Islet precursor cell (in vitro differentiated cells): ENCODE measurements at places on chromosomes 2 and 18.
A peak's percentile ranks its signal among the peaks of the same experiment; 100 is the strongest.

DNA sequence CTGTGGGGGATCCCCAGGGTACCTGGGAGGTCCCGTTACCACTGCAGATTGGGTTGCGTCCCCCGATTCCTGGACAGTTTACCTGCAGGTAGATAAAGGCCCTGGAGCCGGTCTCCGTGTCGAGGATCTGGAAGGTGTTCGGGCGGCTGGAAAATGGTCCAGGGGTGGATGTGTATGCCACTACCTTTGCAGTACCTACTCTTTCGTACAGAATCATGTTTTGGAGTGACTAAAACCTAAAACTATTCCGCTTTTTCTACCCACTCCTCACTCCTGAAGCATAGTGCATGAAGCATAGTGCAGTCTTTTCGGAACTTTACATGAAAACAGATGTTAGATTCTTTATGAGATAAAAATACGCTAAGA lies 418 bp downstream of the WDR75 start:
- no peak for DNase-seq

DNA sequence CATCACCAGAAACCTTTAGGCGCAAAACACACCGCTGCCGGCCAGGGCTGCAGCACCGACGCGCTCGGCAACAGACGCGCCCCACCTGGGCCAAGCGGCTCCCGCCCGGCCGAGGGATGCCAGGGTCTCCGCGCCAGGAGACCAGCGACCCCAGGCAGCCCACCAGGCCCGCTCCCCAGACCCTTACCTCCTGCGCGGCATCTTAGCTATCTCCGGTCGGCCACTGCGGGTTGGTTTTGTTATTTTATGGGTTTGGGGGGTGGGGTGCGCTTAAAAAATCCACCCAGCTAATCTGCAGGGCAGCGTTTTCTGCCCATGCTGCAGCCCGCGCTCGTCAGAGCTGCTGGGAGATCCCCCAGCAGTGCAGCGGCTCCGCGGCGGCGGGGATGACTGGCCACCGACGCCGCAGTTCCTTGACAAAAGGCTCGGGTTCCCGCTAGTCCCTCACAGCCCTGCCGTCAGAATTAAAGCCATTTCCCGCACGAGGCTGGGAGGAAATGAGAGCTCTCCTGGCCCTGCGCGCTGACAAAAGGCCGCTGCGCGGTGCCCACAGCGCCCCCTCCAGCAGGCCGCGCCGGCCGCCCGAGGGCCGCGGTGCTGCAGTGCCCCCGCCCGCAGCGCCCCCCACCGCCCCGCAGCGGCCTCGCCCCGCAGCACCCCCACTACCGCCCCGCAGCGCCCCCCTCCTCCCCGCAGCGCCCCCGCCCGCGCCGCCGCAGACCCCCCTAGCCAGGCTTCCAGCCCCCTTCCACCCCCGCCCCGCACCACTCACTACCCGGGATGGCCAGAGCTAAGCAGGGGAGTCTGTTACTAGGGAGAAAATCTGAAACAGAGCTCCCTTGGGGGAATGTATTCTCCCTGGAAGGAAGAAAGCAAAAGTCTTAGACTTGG lies at the start of gene ADD2:
TSS of gene ADD2 (minus strand) at position 502 of the 891 bp plus-strand sequence. CDS start 61,792 bp downstream, outside the sequence.
- DNase-seq = peak; percentile 77

DNA sequence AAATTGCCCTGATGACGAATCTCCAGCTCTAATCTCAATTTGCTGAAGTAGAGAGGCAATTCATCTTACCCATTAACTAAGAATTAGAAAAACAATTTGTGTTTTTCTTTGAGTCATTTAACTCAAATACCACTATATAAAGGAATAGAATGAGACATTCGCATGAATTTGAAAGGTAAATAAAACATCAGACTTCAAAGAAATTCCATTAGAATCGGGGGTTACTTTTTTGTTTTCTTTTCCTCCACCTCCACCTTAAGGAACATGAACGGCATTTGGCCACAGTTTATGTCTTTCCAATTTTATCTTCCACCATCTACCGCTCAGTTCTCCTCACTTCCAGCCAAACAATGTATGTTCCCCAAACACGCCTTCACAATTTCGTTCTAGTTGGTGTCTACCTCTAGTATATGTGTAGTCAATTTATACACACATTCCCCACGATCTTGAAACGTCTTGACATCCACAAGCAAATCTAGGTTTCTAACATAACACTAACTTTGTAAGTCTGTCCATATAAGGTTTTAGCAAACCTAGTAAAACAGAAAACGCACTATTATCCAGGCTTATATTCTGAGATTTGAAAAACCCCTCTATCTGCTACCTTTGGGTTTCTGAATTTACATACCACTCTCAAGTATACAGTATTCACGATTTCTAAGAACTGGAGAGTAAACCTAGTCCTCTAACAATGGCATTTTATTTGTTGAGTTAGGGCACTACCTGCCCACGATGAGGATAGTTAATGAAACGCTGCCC lies 1.2 kb upstream of the SMCHD1 start:
- DNase-seq = no peak

DNA sequence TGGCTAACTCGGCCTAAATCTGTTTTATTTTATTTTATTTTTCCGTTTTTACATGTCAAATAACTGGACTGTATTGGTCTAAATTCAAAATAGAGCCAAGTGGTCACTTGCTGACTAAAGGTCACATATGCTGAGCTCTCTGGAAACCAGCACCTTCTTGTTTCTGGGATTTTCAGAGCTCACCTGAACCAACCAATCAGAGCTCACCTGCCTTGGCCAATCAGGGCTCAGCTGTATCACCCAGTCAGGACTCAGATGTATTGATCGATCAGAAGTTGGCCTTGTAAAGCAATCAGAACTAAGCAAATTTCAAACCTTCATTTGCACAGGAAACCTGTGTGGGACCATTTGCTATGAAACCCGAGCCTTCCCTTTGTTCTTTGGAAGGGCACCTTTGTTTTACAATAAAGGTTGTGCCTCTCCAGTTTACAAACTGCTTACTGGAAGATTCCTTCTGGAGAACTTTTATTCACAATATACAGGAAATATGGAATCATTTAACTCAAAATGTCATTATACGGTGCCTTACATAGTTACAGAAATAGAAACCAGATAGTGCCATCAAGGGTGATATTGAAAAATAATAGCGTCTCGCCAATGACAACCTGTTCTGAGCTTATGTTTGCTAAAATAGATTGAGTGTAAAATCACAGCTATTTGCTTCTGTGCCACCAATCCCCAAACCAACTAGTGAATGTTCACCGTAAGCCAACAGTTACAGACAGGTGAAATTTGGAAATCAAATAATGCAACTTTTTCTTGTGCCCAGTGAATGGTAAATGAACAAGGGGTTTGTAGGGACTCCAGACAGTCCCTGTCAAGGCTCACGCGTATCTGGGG lies 17.3 kb upstream of the PSD4 start:
- DNase-seq = no peak

- no peak for DNase-seq
Measured at GRCh38 chr2:54638774-54639187, 84.7 kb upstream of the EML6 start.

GRCh38 chr2:76446872-76447271 lies 736.2 kb upstream of the GCFC2 start:
- DNase-seq = no peak
